ENCODE measurements at places on chromosomes 13 and 19.

- no peak for DNase-seq
These were observed 619.8 kb downstream of the DCT start for GRCh38 chr13:93859716-93860115.

GRCh38 chr19:33904681-33905080 lies 108.0 kb downstream of the KCTD15 start:
- DNase-seq = no peak

DNA sequence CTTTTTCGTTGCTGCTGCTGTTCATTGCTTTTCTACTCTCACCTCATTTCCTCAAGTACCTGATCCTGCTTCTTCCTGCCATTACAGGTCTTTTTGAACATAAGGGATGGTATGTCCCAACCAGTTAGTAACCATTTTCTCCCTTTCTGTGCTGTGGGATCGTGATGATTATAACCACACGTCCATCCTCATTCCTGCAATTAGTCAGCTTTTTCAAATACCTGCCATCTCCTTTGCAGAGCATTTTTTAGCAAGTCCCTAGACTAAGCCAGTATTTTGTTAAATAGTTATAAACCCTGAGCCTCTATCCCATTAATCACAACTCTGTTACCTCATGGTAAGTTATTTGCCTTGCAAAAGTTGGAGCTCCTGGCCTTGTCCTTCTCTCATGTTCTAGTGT lies 109.2 kb downstream of the FNDC3A start:
- DNase-seq = no peak

GRCh38 chr13:74229242-74229641 lies 95.0 kb upstream of the KLF12 start:
- DNase-seq = no peak

DNA sequence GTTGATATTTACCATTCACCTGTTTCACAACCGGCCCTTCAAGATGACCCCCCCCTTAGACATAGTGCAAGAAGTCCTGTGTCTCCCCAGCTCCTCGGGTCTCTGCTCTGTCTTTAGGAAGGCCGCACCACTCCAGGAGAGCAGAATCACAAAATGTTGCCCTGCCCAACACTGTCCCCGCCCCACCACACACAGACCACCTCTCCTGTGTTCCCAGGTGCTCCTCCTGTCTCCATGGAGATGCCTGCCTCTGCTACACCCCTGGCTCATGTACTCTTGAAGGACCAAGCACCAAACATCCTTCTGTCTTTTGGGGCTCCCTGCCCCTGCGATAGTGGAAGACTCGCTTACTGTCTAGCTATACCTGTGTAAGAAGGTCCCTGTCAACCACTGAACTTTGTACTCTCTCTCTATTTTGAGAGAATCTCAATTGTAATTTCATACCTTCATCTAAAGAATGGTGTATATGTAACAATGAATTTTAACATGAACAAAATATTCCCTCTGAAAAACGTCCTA lies 9.6 kb upstream of the TNFRSF19 start:
- no peak for DNase-seq

DNA sequence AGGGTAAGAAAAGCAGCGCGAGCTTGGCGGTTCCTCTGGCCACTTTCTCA lies at the start of gene DMRTC2:
Gene DMRTC2, plus strand, starts transcription at position 42 of the 50 bp plus-strand sequence. CDS start 2,387 bp downstream, outside the sequence.
- DNase-seq = no peak

GRCh38 chr19:14516746-14517438 lies 1.3 kb downstream of the DNAJB1 start:
- DNase-seq = no peak

GRCh38 chr13:37775871-37776270 lies 93.7 kb downstream of the TRPC4 start:
- DNase-seq = no peak

DNA sequence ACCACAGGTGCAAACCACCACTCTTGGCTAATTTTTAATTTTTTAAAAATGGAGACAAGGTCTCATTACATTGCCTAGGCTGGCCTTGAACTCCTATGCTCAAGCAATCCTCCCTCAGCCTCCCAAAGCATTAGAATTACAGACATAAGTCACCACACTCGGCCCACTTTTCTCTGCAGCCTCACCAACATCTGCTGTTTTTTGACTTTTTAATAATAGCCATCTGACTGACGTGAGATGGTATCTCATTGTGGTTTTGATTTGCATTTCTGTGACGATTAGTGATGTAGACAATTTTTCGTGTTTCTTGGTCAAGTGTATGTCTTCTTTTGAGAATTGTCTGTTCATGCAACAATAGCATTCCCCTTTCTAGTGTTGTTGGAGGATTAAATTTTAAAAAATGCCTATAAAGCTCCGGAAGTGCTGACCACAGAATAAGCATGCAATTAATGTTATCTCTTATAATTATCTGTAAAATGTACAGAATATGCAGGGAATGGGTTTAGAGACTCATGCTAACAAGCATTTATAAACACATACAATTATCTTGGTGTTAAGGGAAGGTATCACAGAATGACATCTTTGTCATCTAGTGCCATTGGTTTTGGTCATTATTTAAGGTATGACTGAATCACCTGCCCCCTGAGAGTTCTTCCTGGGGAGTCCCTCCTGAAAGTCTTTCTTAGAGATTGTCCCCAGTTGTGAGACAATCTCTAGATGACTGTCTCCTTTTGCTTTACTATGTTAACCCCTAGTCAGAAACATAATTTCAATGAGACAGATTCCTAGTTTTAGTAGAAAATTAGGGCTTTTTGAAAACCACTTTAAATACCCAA lies 118.5 kb upstream of the SERTM1 start:
- DNase-seq = no peak

- DNase-seq = no peak
These were observed 128.5 kb downstream of the ZNF675 start for GRCh38 chr19:23558541-23558940.

- no peak for DNase-seq
These were observed 11.3 kb upstream of the ERICH6B start for GRCh38 chr13:45626731-45627374.

DNA sequence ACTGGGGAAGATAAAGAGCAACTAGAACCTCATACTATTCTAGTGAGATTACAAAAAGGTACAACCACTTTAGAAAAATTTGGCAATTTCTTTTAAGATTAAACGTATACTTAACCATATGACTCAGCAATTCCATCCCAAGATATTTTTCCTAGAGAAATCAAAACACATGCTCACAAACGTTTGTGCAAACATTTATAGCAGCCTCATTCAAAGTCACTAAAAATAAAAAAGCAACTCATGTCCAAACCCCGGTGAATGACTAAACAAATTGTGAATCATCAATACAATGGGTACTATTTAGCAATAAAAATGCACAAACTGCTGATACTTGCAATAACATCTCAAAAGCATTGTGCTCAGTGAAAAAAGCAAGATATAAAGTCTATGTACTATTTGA lies 121.5 kb downstream of the FRY start:
- DNase-seq = no peak

GRCh38 chr19:29663861-29664752 lies 1.2 kb upstream of the PLEKHF1 start:
- DNase-seq = no peak

DNA sequence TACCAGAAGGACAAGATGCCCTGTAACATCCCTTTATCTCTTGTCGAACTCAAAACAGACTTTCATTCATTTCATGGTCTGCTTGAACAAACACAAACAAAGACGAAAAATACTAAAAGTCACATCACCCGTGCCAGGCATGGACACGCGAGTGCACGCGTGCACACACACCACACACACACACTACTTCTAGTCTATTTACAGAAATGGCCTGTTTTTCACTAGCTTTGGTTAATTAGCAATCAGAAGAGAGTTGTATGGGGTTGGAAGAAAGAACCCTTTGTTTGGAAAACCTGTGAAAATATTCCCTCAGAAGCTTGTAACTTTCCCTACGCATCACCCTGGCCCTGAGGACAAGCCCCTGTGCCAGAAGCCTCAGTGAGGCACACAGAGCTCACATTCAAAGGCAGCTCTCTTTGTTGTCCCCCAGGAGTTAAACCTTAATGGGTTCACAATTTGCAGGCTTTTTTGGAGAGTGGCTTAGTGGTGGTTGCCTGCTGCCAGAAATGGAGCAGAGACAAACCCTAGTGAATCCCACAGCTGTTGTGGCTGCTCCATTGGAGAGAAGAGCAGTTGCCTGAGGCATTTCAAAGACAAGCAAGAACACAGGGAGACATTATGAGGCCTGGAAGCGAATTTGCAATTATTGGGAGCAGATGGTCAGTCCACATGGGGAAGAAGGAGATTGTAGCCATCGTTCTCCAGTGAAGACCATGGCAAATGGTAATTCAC lies 55.9 kb downstream of the STARD13 start:
- no peak for DNase-seq

DNA sequence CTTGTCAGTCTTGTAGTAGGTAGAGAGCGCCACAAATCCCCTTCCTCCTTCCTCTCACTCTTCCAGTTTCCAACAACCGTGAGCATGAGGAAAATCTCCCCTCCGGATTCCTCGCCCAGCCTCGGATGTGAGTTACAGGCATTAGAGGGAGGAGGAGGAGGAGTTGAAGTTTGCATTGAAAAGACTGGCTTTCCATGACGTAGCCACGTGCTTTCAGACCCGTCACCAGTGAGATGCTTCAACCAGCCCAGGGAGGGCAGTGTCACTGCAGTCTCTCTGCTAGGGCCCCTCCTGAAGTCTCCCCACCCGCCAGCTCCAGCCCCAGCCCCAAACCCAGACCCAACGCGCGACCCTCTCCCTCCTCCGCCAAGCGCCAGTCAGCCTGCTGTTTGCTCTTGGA lies 442 bp upstream of the FGF14 start:
- no peak for DNase-seq

- no peak for DNase-seq
These were observed 125.4 kb upstream of the ZNF507 start for GRCh38 chr19:32219881-32220472.

- DNase-seq = no peak
These were observed 1.8 kb downstream of the FGF14 start for GRCh38 chr13:102399791-102400674.

GRCh38 chr13:37192956-37193355 lies 87.5 kb upstream of the CSNK1A1L start:
- no peak for DNase-seq

- no peak for DNase-seq
These were observed 38.2 kb upstream of the FLT1 start for GRCh38 chr13:28533125-28533436.

DNA sequence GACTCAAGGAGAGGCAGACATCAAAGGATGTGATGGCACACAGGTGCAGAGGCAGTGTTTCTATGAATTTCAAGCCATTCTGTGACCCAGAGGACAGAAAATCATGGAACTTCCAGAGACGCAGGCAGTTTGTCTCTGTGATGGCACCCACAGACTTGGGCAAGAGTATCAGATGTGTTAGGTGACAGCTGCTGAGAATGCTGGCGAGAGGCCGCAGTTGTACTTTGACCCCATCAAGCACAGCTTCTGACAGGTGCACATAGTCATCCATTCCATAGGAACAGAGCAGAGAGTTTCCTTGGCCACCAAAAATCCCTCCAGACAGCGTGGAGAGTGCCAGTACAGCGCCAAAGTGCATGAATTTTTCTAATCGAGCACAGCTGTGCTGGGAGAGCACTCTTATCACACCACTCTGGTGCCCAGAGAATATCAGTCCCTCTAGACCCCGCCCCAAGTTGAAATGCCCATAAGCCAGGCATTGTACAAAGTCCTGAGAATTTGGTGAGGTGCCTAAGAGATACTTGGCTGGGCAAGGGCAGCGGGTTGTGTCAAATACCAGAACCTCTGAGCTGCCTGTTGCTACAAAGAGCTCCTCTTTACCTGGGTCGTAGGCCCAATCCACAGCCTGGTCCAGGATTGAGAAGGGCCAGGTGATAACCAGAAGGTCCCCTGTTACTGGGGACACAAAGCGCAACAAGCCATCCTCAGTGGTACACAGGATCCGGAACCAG lies 12.4 kb downstream of the WDR87 start:
- DNase-seq = no peak

- DNase-seq = no peak
These were observed 272.0 kb downstream of the FOXO1 start for GRCh38 chr13:40394304-40394985.

DNA sequence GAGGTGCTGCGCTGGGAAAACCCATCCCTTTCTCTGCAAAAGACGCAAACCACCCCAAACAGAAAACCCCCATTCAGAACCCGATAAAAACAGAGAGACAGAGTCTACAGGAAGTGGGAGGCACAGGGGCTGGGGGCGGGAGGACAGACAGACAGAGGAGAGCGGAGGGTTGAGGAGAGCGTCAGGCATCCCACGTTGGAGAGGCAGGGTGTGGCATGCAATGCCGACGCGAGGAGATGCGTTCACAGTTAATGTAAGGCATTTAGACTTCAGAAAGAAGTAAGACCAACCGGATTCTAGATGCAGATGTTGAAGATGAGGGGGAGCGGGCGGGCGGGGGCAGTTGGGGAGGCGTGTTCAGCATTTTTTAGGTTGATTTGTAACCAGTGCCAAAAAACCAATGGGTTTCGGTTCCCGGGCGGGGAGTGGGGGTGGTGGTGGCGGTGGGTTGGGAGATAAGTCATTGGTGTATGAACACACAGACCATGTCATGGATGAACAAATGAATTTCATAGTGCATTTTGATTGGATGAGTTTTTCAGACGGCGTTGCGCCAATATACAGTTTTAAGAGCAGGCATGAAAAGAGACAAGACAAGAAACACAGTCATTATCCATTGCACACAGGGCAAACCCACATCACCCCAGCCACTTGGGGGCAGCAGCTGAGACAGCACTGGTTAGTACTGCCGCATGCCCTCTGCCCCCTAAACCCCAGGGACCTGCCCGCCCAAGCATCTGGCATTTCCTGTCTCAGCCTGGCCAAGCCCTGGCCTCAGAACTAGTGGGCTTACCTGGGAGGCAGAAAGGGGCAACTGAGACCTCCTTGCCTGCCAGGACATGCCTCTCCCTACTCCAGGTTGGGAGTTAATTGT lies 91.3 kb downstream of the IER2 start:
- no peak for DNase-seq

DNA sequence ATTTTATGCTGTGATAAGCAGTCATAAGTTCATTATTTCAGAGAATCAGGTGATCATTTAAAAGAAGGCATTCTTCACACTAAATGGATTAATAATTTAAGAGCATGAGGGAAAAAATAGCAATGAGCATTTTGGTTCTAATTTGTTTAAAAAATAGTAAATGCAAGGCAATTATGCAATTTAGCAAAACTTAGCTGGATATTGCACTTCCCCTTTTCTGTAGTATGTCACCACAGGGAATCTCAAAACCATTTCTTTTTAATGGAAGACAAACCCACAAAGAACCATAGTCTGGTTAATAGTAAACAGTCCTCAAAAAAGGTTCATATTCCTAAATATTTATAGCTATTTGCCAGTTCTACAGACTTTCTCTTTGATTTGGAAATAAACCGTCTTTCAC lies 30.2 kb downstream of the COG6 start:
- DNase-seq = no peak

DNA sequence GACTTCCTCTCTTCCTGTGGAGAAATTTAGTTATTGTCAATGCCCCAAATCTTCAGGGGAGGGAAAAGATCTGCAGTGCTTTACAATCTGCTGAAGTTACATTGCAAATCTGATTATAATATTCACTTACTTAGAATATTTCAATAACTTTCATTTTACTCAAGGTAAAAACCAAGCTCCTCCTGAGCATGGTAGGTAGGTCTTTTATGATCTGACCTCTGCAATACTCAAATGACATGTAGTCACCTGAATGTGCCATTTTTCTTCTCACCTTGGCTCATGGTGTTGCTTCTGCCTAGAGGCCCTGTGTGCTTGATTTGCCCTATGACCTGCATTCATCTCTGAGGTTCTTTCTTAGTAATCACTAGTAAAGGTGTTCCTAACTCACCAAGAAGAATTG lies 331.4 kb downstream of the HS6ST3 start:
- DNase-seq = no peak

GRCh38 chr13:23921451-23921888 lies 24.2 kb upstream of the C1QTNF9B start:
- DNase-seq = no peak

- DNase-seq = peak; percentile 37
These were observed 5.0 kb downstream of the ZSCAN5A start for GRCh38 chr19:56309511-56310185.

Data from activated CD8-positive, alpha-beta memory T cell treated with anti-CD3 and anti-CD28 coated beads for 1 hour (primary cell).